IMR-90 (cell line): ENCODE measurements at places on chromosomes 1 and 21. TPM values are rescaled to one million over a fixed set of nuclear protein-coding genes. Genes with fewer than 3 reads are reported as not detected.

GRCh38 chr1:208559597-208560329 is 315.6 kb upstream of the PLXNA2 start:
- no peak for DNase-seq
- no peak overlapping the region for H3K27ac ChIP-seq
- no peaks in the 10 kb centered on the region for H3K27me3 ChIP-seq
- no peaks in the 10 kb centered on the region for H3K4me1 ChIP-seq
- no peak overlapping the region for H3K4me3 ChIP-seq
- no peaks in the 10 kb centered on the region for H3K36me3 ChIP-seq

DNA sequence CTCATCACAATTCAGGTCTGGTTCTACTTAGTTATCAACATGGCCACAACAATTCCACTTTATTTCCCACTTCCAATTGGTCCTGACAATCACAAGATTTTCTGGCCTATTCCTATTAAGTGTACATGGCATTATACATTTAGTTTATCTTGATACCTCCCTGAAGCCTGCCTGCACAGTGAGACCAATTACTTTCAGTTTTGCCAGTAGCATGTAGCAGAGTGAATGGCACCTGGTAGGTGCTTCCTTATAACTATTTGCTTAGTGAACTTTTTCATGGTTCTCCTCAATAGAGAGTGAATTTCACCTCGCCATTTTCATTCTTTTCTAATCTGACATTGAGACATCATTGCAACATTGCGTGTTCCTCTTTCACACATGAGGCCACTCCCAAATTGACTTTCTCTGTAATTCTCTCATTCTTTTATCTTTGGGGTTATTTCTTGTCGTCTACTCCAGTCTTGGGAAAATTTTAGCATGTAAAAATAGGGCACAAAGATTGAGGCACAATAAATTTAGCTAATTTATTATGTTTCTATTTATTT is 124.3 kb downstream of the DISC1 start:
- no peak for DNase-seq
- no peak overlapping the region for H3K27ac ChIP-seq
- H3K36me3 ChIP-seq, result peaks cover 9% of the 10 kb centered on the region

GRCh38 chr21:31290765-31291164 is 53.3 kb downstream of the TIAM1 start:
- no peak overlapping the region for H3K4me3 ChIP-seq
- H3K36me3 ChIP-seq, result no peaks in the 10 kb centered on the region
- no peaks in the 10 kb centered on the region for H3K27me3 ChIP-seq

DNA sequence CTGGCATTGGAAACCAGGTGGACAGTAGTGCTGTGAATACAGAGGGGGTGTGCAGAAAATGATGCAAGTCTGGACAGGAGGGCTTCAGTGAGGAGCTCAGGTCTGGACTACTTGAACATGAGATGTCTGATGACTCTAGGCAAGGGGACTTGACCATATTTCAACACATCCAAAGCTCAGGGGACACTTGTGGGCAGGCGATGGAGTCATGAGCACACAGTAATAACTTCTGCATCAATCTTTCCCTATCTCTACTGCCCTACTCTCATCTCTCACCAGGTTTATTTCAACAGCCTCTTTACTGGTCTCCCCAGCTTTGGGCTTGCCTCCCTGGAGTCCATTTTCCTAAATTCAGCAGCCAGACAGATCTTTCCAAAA is 21.9 kb downstream of the FMO2 start:
- no peak overlapping the region for H3K27ac ChIP-seq
- no peaks in the 10 kb centered on the region for H3K27me3 ChIP-seq
- H3K36me3 ChIP-seq, result no peaks in the 10 kb centered on the region
- no peaks in the 10 kb centered on the region for H3K4me1 ChIP-seq
- no peak for DNase-seq

Gene ZNF683
- total RNA-seq, result not detected in 2 replicates

Gene PERM1
- not detected in 2 replicates for total RNA-seq

Gene BSND
- not detected in 2 replicates for total RNA-seq

DNA sequence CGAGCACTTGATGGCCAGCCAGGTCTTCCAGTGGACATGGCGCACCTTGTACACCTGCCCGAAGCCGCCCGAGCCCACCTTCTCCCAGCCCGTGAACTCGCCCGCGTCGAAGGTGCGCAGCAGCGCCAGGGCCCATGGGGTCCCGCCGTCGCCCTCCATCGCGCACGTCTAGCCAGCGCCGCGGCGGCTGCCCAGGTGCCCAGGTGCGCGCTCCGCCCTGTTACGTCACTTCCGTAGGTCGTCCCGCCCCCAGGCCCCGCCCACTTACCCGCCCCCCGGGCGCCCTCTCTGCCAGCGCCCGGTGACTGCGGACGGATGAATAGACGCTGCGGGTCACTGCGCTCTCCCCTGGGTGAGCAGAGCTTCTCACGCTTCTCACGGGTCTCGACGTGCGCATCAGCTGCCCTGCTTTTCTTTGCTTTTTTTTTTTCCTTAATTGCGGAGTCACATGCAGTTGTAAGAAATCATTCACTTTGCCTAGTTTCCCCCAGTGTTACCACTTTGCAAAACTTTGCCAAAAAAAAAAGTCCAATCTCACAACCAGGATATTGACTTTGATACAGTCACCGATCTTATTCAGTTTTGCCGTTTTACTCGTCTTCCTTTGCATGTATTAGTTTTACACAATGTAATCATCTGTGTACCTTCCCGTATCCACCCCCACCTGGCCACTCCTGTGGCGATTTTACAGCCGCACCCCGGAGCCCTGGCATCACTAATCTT is at the start of gene RIPK4:
TSS of gene RIPK4 (minus strand) at position 170 of the 723 bp plus-strand sequence. CDS start at position 159, 11 bp downstream.
- H3K4me1 ChIP-seq, result peaks cover 4% of the 10 kb centered on the region
- H3K27ac ChIP-seq, result no peak within 1 kb of the TSS
- DNase-seq, result peak; percentile 23
- H3K27me3 ChIP-seq, result peaks cover 95% of the 10 kb centered on the region
- H3K36me3 ChIP-seq, result no peaks in the 10 kb centered on the region
- H3K4me3 ChIP-seq, result no peak within 1 kb of the TSS

Gene GUCA2A
- not detected in 2 replicates for total RNA-seq

DNA sequence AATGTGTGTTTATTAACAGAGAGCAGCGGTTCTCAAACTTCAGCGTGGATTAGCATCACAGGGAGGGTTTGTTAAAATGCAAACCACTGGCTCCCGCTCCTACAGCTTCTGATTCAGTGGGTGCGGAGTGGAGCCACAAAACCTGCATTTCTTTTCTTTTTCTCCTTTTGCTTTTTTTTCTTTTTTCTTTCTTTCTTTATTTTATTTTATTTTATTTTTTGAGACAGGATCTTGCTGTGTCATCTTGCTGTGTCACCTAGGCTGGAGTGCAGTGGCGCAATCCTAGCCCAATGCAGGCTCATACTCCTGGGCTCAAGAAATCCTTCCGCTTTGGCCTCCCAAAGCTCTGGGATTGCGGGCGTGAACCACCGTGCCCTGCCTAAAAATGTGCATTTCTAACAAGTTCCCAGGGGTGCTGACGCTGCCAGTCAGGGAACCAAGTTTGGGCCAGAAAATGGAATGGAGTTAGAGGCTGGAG is 20.9 kb upstream of the SLC1A7 start:
- DNase-seq, result no peak
- H3K27me3 ChIP-seq, result no peaks in the 10 kb centered on the region
- H3K4me3 ChIP-seq, result no peak overlapping the region
- H3K4me1 ChIP-seq, result peaks cover 5% of the 10 kb centered on the region; the same call in 1 of the 2 replicates
- no peaks in the 10 kb centered on the region for H3K36me3 ChIP-seq

GRCh38 chr1:2840036-2840809 is 38.7 kb upstream of the TTC34 start:
- no peak overlapping the region for H3K4me3 ChIP-seq
- no peaks in the 10 kb centered on the region for H3K36me3 ChIP-seq
- no peaks in the 10 kb centered on the region for H3K27me3 ChIP-seq
- no peaks in the 10 kb centered on the region for H3K4me1 ChIP-seq

- H3K4me3 ChIP-seq, result no peak overlapping the region
- no peaks in the 10 kb centered on the region for H3K27me3 ChIP-seq
- no peak overlapping the region for H3K27ac ChIP-seq
- H3K4me1 ChIP-seq, result no peaks in the 10 kb centered on the region
Observed at GRCh38 chr1:228336308-228337030, 70.2 kb downstream of the TRIM11 start.

Gene ARID1A
- total RNA-seq, result 14.0 and 16.7 TPM in 2 replicates

Gene CELA3B
- not detected in 2 replicates for total RNA-seq

Gene VPS26C
- total RNA-seq, result 30.0 and 36.6 TPM in 2 replicates

DNA sequence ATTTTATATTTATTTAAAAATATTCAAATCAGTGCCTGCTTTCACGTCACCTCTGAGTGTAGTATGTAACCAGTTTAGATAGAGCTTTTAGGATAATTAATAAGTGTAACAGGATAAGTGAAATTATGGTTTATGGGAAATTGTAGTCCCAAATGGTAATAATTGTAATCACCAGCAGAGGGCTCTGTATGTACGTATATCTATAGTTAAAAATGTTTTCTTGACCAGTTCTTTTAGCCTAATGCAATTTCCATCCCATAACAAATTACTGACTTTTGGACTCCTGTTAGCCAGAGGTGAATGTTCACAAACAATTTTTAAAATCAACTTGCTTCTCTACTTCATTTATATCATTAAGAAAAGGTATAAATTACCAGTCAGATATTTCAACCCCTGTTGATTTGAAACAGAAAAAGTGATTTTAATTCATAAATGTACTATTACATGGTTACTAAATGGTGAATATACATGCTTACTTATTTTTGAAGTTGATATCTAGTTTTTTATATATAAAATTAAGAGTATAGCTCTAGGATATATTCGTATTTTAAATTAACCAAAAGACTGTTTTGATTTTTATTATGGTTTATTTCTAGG is 25.3 kb downstream of the SLC30A7 start:
- no peak overlapping the region for H3K27ac ChIP-seq
- DNase-seq, result peak; percentile 65
- H3K4me1 ChIP-seq, result no peaks in the 10 kb centered on the region
- peaks cover 12% of the 10 kb centered on the region for H3K36me3 ChIP-seq
- no peaks in the 10 kb centered on the region for H3K27me3 ChIP-seq
- H3K4me3 ChIP-seq, result no peak overlapping the region

DNA sequence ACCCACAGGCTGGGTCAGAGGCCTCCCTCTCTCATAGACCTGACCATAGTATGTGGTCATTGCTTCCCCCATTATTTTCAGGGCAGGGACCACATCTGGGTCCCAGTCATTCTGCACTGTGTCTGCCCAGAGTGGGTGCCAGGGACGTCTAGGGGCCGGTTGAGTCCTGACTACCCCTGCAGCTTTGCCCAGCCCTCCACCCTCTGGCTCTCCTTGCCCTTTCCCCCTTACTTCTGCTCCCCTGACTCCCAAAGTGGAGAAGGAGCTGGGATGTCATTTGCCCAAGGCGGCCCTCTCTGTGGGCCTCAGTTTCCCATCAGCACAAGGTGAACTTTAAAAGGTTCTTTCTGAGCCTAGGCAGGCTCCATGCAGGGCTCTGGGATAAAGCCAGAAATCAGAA is 4.3 kb upstream of the TTC22 start:
- H3K27ac ChIP-seq, result no peak overlapping the region
- H3K4me3 ChIP-seq, result no peak overlapping the region
- H3K36me3 ChIP-seq, result no peaks in the 10 kb centered on the region
- no peak for DNase-seq
